HepG2 (cell line): ENCODE measurements at places on chromosomes 7 and 10. TPM values are rescaled to one million over a fixed set of nuclear protein-coding genes. Genes with fewer than 3 reads are reported as not detected.

DNA sequence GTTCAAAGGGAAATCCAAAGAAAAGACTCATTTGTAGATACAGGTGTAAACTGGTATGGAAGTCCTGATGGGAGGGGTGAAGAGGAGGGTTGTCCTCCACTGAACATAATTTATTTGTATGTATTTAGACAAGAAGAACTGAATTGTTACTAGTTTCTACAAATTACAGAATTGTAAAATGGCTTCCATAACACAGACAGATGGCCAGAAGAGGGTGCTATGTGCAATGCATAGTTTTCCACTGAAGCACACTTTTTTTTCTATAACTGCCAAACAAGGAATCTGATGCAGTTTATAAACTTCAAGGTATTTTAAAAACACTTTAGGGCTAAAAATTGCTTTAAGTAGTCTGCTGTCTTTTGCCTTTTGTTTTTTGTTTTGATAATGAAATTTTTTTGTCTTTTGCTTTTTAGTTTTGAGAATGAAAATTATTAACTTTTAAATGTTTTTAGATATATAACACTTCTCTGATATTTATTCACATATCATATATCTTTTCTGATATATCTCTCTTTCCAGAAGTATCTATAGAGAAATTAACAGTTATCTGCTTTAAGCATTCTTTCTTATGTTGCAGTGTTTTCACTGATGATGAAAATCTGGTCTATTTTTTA, 58.5 kb downstream of the PHYHIPL start:
- no peaks in the 10 kb centered on the region; the same call in 1 of the 2 replicates for H3K27me3 ChIP-seq
- H3K4me3 ChIP-seq = no peak overlapping the region
- peaks cover 5% of the 10 kb centered on the region; the same call in 1 of the 2 replicates for H3K4me1 ChIP-seq
- DNase-seq = no peak

GRCh38 chr7:106166651-106167342, 54.7 kb upstream of the SYPL1 start:
- H3K4me3 ChIP-seq = no peak overlapping the region
- peak; percentile 62 for DNase-seq
- no peaks in the 10 kb centered on the region for H3K4me1 ChIP-seq

DNA sequence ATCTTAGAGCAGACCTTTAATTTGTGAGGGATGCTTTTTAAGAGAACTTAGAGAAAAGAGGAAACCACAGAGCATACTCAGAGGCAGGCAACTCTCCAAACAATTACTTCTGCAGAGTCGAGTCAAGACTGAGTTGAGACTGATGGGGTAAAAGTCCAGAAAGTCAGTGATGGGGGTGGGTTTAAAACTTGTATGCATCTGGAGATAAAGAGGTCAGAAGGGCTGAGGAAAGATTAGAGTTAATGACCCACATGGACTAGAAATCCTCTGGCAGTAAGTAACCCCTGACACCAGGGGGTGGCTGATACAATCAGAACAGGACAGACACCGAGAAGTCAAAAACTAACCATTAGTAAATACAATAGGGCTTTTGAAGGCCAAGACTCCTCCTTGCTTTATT, 42.4 kb upstream of the SEPTIN7 start:
- no peaks in the 10 kb centered on the region for H3K27me3 ChIP-seq
- H3K4me3 ChIP-seq = no peak overlapping the region
- no peaks in the 10 kb centered on the region for H3K36me3 ChIP-seq
- DNase-seq = peak; percentile 28

Gene LMOD2
- polyA plus RNA-seq = not detected in 2 replicates

Gene CRPPA
- polyA plus RNA-seq = 0.16 and 0.18 TPM in 2 replicates

- no peak for DNase-seq
- H3K36me3 ChIP-seq = no peaks in the 10 kb centered on the region
- no peak overlapping the region for H3K27ac ChIP-seq
- no peaks in the 10 kb centered on the region for H3K27me3 ChIP-seq
- H3K4me1 ChIP-seq = no peaks in the 10 kb centered on the region
- no peak overlapping the region for H3K4me3 ChIP-seq
These were observed 95.0 kb downstream of the CALD1 start for GRCh38 chr7:134874407-134874806.

Gene GNAT3
- not detected in 2 replicates for polyA plus RNA-seq

Gene NPSR1
- polyA plus RNA-seq = not detected in 2 replicates

GRCh38 chr10:132810141-132810806, 24.3 kb upstream of the NKX6-2 start:
- H3K4me3 ChIP-seq = no peak overlapping the region
- no peak for DNase-seq
- no peaks in the 10 kb centered on the region for H3K36me3 ChIP-seq
- H3K27me3 ChIP-seq = peaks cover 56% of the 10 kb centered on the region; the same call in 2 of the 3 replicates
- H3K4me1 ChIP-seq = no peaks in the 10 kb centered on the region

DNA sequence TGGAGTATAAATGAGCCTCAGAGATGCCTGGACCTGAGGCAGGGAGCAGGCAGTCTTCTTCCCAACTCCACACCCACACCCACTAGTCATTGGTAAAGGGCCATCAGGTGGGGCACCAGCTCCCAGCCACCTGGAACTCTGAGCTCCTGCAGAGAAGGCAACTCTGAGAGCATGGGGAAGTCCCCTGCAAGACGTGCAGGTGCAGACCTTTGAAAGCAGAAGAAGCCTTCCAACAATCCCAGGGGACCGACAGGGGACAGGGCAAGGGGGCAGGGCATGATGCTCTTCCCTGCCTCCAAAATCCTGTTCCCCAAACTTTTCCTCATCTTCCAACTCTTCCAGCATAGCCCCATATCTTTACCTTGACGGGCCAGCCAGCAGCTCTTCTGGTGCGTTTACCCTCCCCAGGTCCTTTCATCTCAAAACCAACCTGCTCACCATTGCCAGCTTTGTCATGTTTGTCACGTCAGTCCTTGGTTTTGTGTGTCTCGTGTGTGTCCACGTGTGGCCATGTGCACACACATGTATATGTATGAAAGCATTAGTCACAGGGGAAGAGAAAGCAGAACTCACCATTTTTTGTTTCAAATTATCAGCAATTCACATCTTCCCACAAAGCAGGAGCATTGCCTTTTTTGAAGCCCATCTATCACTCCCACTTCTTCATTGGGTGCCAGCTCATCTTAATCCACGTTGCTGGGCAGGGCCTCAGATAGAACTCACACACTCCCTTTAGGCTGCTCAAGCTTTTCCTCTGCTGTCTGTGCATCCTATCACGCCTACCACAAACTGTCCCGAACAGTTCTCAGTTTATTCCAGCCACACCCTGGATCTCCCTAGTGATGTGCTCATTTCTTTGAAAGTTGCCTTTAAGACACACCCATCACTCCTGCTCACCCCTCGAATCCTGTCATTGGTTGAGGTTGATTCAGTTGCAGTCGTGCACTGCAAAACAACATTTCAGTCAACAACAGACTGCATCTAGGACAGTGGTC, 41.0 kb upstream of the AMPH start:
- no peak overlapping the region for H3K4me3 ChIP-seq
- DNase-seq = no peak
- no peak overlapping the region for H3K27ac ChIP-seq
- H3K4me1 ChIP-seq = no peaks in the 10 kb centered on the region

Gene AKR1C8
- 0.03 and 0.12 TPM in 2 replicates for polyA plus RNA-seq

GRCh38 chr7:127943541-127944521, 87.4 kb downstream of the LRRC4 start:
- H3K36me3 ChIP-seq = peaks cover 6% of the 10 kb centered on the region
- no peak overlapping the region for H3K27ac ChIP-seq
- DNase-seq = no peak
- no peaks in the 10 kb centered on the region for H3K4me1 ChIP-seq

- peak overlapping the region; percentile 6 for H3K27ac ChIP-seq
- DNase-seq = peak; percentile 66
- H3K27me3 ChIP-seq = no peaks in the 10 kb centered on the region
- no peaks in the 10 kb centered on the region for H3K36me3 ChIP-seq
- no peak overlapping the region for H3K4me3 ChIP-seq
These were observed 34.4 kb upstream of the ZNF92 start for GRCh38 chr7:65339257-65339656.

DNA sequence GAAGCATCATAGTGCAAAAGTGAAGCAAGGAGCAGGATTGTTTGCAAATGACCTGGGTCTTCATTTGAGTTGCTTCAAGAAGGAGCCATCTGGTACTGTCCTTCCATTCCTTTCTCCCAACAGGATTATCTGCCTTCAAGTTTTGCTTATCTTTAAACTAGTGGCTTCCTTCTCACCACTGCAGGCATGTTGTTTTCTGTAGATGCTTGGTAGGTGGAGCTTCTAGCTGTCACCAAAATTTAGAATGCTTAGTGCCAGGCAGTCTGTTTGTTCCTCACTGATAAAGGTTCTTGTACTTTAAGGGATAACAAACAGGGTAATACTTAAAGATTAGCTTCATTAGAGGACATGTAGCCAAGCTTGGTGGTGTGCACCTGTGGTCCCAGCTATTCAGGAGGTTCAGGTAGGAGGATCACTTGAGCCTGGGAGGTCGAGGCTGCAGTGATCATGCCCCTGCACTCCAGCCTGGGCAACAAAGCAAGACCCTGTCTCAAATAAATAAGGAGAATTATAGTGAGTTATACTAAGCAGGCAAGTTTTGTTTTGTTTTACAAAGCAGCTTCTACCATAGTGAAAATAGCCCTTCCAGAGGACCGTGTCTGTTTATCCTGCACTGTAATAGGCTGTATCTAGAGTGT, 5.7 kb downstream of the ARL5B start:
- peaks cover 27% of the 10 kb centered on the region for H3K36me3 ChIP-seq
- H3K4me3 ChIP-seq = no peak overlapping the region
- peaks cover 64% of the 10 kb centered on the region for H3K4me1 ChIP-seq
- H3K27ac ChIP-seq = peak overlapping the region; percentile 25

DNA sequence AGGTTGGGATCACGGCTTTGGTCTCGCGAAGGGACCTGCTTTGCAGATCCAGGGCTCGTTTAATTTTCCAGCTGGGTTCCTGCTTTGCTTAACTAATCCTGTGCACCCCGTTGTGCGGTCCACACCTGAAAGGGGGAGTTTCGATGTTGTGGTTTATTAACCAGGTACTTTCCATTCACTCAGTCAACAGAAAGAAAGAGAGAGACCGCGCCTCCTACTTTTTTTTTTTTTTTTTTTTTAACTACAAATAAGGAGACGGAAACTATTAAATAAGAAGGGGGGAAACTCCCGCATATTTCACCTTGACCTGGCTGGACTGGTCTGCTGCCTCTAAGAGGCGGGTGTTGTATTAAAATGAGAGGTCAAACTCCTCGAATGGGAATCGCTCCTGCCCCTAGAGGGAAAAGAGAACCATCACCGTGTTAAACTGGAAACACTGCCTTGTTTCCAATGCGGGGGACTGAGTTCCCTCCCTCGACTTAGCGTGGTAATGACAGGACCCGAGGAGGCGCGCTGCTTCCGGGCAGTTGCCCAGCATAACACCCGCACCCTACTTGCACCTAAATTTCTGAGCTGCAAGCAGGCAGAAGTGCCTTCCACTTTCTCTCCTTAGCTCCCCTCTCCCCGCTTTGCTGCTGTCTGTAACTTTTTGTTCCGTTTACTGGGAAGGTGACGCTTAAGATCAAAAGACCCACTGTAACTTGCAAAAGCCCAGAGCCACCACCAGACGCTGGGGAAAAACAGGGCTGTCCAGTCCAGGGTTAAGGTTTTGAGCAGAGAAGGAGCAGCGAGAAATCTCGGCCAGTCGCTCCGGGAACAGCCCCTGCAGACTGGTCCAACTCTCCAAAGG, 1.1 kb upstream of the ITGB8 start:
- DNase-seq = peak; percentile 60
- no peak overlapping the region for H3K27ac ChIP-seq
- no peaks in the 10 kb centered on the region for H3K36me3 ChIP-seq
- H3K4me3 ChIP-seq = peak overlapping the region; percentile 53
- H3K4me1 ChIP-seq = peaks cover 29% of the 10 kb centered on the region

Gene CALHM1
- not detected in 2 replicates for polyA plus RNA-seq

DNA sequence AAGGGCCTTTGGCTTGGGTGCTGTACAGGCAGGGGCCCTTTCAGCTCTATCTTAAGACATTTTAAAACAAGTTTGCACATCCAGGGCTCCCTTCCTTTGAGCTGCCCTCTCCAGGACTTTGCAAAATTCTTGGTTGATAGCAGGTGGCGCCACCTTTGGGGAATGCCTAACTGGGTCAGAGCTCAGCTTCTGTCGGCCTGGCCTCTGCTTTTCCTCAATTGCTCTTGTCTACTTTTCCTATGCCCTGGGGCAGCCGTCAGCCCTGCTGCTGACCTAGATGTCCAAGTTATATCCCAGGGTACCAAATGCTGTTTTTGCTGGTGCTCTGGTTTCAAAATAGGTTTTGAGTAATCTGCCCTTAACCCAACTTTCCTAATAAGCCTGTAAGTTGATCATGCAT, 65.8 kb downstream of the APBB1IP start:
- H3K27ac ChIP-seq = no peak overlapping the region
- H3K27me3 ChIP-seq = no peaks in the 10 kb centered on the region
- DNase-seq = no peak
- H3K4me1 ChIP-seq = no peaks in the 10 kb centered on the region
- H3K4me3 ChIP-seq = no peak overlapping the region

Gene SPDYE5
- not detected in 2 replicates for polyA plus RNA-seq

Gene FRA10AC1
- polyA plus RNA-seq = 6.4 and 7.4 TPM in 2 replicates

DNA sequence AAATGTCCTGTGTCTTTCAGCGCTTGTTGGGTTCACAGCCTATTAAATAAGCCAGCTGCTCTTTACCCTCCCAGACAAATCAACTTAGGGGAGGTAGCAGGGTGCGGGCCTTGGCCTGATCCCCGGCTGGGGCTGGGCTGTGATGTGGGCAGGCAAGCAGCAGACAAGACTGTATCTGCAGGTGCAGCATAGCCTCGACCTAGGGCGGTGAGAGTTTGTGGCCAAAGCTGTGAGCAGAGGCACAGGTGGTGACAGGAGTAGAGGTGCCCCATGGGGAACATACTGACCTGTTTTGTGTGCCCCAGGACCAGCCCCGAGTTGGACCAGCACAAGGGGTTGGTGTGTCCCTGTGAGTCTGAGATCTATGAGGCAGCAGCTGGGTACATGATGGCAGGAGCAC, 885.4 kb downstream of the ZNF37A start:
- H3K36me3 ChIP-seq = no peaks in the 10 kb centered on the region
- H3K4me1 ChIP-seq = no peaks in the 10 kb centered on the region
- no peaks in the 10 kb centered on the region for H3K27me3 ChIP-seq
- H3K4me3 ChIP-seq = no peak overlapping the region

DNA sequence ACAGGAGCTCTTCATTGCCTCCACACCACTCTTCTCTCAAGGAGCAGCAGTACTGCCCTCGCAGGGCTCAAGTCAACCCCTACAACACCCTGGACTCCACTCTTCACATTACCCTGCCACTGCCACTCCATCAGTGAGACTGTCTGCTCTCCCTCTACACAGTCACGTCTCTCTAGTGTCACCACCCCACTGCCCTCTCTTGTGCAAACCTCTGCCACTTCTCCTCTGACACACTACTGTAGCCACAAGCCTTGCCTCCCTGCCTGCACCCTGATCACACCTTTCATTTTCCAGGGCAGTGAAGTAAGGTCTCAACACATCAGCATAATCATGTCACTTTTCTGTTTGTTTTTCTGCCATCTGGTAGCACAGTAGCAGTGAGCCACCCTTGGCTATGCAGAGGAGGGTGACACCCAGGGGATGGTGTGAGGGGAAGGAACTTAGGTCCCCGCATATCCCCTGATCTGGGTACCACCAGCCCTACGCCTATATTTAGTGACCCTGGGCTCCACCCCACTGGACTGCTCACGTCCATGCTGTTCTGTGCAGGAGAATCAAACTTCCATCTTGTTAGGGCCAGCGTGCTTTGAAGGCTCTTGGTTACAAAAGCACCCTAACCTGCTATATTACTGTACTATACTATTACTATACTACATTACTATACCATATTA, 1.6 kb downstream of the C10orf143 start:
- H3K27ac ChIP-seq = no peak overlapping the region
- peaks cover 23% of the 10 kb centered on the region for H3K4me1 ChIP-seq
- H3K36me3 ChIP-seq = no peaks in the 10 kb centered on the region
- no peak overlapping the region; the same call in 1 of the 2 replicates for H3K4me3 ChIP-seq
- H3K27me3 ChIP-seq = no peaks in the 10 kb centered on the region

Gene PON1
- polyA plus RNA-seq = 0.57 and 0.63 TPM in 2 replicates
